Midbrain (tissue), 1 donor: ENCODE measurements at places on chromosomes 7 and 10.

GRCh38 chr7:78073609-78074382 lies 275.2 kb downstream of the PHTF2 start:
- DNase-seq: no peak

DNA sequence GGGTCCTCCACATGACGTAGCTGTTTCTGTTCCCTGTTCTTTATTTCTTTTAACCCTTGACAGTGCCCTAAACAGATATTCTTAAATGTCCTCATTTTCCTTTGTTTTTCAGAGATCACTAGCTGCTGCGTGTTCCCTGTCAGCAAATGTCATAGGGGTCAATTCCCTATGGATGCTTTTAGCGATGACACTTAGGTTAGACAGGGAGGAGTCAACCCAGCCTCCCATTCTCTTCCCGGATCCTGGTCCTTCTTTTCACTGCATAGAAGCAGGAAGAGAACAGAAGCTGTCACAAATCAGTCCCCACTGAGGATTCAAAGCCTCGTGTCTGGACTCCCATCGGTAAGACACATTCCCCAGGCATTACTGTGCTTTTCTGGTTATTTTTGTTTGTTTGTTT lies 392.1 kb upstream of the PRKCQ start:
- DNase-seq: no peak

GRCh38 chr7:90661290-90662151 lies 65.4 kb downstream of the CDK14 start:
- DNase-seq: no peak

DNA sequence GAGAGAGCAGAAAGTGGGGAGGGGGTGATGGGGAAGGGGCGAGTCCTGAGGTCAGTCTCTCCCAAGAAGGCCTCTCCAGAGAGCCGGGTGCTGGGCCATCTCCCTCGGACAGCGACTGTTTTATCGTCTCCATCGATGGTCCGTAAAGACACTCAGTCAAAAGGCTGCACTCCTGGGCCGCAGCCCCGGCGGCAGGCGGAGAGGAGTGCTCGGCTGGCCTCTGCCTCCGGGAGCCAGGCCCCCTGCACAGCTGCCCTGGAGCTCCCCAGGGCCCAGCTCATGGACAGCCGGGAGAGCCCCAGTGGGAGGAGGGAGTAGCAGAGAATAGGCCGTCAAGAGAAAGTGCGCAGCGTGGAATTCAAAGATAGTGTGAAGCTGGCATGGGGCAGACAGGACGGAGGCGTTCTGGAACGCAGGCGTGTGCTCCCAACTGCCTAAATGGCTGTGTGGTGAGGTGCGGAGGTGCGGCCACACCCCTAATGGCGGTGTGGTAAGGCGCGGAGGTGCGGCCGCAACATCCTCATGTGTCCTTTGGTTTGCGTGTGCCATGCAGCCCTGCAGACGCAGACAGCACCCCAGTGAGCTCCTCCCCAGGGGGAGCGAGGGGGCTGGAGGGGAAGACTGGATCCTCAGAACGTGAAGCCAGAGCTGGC lies 477.5 kb upstream of the FOXK1 start:
- DNase-seq: no peak

DNA sequence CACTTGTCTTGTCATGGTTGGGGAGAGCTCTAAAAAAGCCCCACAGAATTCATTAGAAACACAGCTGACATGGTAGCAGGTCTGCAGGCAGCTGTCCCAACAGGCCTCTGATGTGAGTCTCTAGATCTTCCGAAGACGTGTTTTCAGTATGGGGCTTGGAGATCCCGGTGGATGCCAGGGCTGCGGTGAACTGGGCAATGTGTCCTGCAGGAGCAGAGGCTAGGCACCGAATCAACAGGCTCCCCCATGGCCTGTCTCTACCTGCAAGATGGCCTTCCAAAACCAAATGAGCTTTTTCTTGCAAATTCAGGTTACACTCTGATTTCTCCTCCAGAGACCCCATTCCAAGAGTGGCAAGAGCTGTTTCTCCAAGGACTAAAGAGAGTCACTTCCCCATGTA lies 2.9 kb downstream of the CPXM2 start:
- no peak for DNase-seq

GRCh38 chr7:121084748-121085336 lies 96.3 kb downstream of the CPED1 start:
- no peak for DNase-seq

DNA sequence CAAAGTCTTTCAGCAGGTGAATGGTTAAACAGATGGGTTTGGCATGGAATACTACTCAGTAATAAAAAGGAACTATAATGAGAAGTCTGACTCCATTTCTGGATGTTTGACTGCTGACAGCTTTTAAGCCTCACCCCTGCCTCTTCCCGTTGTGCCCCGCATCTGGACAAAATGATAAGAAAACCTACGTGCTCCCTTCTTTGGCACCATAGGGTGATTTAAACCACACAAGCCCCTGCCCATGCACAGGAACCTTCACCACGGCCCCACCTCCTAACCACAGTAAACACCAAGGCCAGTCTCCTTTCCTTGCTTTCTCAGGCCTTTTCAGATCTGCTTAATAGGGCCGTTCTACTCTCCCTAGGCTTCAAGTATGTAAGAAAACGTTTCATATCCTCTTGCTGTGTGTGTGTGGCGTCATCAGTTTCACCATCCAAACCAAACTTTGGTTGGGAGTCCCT lies 47.1 kb upstream of the UBN2 start:
- no peak for DNase-seq

GRCh38 chr10:47038881-47039561 lies 127.8 kb downstream of the PTPN20 start:
- no peak for DNase-seq

- no peak for DNase-seq
Measured at GRCh38 chr7:23117841-23118240, 12.3 kb downstream of the KLHL7 start.

- DNase-seq: peak; percentile 71
Measured at GRCh38 chr7:139731802-139732470, 45.9 kb downstream of the HIPK2 start.

DNA sequence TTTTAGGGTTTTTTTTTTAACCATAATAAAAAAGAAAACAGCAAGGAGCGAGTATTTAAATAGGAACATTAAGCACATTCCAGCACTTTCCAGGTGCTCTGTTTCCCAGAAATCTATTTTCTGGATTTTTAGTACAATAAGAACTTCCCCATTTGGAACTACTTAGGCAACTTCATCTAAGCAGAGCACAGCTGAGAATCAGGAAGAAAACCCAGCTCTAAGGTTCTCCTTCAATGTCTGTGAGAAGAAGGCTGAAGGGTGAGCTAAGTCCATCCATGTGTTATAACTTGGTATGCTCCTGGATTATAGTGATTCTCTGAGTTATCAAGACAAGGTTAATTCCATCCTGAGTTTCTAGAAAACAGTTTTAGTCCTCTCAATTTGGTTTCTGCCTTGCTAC lies 181.9 kb downstream of the CYP26A1 start:
- DNase-seq: no peak

DNA sequence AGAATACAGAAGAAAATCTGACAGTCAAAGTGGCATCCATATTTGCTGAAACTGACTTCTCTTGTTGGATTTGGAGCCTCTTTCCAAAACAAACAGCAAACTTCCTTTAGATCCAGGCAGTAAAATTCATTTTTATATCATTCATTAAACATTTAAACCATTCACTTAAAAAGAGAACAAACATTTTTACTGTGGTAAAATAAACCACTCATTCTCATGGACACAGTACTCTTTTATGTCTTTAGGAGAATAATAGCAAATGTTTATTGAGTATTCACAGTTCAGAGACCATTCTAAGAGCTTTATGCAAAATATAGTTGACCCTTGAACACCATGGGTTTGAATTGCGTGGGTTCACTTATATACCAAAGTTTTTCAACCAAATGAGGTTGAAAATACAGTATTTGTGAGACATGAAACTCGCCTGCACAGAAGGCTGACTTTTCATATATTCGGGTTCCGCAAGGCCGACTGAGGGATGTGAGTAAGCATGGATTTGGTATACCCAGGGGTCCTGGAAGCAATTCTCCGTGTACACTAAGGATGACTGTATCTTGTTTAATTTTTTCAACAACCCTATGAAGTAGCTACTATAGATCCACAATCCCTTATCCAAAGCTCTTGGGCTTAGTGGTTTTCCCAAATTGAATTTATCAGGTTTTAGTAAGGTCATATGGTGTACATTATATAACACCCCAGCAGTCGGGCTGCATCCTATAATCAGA lies 49.1 kb downstream of the ATXN7L1 start:
- DNase-seq: no peak

DNA sequence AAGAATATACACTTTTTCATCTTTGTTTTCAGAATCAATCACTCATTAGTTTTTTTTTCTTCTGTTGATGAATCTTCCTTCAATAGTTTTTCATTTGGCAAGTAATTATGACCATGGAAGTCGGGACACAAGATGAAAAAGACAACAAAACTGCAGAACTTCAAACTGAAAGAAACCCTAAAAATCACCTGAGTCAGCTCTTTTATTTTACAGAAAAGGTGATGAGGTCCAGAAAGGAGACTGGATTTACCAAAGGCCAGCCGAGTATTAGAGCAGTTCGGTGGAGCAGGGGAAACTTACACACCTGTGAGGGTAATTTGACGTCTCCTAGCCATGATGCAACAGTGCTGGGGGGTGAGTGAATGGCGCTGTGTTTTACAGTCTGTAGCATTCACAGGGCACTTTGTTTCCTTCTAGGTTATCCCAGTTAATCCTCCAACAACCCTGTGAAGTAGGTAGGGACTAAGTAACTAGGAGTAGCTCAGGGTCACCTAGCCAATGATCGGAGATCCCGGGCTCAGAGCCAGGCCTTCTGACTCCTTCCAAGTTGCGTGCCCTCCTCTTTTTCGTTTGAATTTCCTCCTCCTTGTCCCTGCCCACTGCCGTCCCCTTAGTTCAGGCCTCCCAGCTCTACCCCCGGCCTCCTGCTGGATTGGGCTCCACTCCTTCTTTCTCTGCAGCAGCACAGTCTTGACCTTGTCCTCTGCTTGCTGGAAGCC lies 14.0 kb downstream of the RBM20 start:
- no peak for DNase-seq

DNA sequence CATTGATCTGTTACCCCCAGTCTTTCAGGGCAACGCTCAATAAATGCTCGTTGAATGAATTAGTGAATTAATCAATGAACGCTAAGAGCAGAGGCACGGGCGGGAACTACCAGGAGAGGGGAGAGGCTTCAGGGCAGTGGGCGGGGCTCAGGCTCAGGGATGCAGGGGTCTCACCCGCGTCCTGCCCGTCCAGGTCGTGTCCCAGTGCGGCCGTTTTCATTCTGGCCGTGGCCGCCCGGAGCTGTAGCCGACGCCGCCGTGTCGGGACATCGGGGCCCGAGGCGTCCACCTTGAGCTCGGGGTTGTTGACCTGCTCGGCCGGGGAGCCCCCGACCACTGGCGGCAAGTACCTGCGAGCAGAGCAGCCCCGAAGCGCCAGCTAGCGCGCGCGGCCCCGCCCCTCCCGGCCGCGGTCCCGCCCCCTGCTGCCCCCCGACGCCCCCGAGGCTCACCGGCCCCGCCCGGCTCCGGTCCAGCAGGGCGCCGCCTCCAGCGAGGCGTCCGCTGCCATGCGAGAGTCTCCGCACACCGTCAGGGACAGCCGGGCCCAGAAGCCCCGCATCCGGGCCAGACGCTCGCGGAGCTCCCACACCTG lies 2.8 kb upstream of the GAL3ST4 start:
- DNase-seq: no peak

GRCh38 chr10:69828144-69828870 lies 26.6 kb downstream of the COL13A1 start:
- DNase-seq: no peak

GRCh38 chr10:77282163-77282562 lies 355.4 kb downstream of the KCNMA1 start:
- no peak for DNase-seq

GRCh38 chr7:150451833-150452461 lies 1.5 kb downstream of the GIMAP8 start:
- no peak for DNase-seq

DNA sequence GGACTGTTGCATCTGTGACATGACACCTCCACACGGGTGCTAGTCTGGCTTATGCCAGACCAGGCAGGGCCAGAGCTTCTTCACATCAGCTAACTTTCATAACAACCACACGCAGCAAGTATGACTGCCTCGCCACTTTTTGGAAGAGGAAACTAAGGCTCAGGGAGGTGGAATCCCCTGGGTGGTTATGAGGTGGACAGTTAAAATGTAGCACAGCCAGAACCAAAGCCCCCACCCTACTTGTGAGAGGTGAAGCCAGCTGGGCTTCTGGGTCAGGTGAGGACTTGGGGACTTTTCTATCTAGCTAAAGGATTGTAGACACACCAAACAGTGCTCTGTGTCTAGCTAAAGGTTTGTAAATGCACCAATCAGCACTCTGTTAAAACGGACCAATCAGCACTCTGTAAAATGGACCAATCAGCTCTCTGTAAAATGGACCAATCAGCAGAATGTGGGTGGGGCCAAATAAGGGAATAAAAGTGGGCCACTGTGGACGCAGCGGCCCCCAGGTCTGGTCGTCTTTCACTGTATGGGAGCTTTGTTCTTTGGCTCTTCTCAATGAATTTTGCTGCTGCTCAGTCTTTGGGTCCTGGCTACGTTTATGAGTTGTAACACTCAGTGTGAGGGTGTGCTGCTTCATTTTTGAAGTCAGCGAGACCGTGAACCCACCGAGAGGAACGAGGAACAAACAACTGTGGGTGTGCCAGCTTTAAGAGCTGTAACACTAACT lies 171.0 kb downstream of the PTPN20 start:
- DNase-seq: no peak

DNA sequence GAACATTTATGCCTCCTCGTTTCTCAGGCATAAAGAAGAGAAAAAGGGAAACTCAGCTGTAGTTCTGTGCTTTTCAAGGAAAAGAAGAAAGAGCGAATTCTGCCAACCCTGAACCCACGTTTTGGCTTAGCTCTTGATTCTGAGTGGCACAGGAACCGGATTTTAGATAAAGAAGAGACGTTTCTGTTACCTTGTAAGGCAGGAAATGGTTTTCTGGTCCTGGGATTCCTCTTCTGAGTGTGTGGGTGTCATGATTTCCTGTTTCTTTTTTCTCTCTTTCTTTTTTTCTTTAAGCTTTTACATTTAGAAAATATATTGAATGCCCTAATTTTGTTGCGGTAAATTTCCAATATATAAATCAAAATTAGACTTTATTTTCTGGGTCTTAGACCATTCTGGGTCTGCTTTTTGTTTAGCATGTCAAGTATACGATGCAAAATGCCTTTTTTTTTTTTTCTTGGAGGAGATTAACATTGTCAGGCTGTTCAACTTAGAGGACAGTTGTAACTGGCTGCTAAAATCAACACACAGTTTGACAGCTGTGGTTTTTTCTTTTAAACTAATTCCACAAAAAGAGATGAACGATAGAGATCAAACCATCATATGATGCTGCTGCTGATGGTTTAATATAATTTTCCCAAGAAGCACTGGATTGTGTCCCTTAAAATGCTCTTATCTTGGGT lies 190.8 kb downstream of the GATA3 start:
- no peak for DNase-seq

DNA sequence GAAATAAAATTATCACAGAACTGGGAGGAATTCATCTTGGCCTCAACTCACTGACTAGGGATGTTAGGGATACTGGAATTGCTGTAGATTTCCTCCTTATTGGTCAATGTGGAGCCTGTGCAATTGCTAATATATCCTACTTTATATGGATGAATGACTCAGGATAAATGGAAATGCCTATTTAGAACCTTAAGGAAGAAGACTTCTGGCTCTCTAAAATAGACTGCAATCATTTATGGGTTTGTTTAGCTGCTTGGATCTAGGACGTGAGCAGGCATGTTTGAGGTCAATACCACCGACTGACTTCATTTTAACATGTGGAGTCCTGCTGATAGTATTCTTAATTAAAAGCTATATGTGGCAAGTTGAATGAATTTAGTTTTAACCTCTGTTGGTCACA lies 1040.1 kb upstream of the LRRN3 start:
- no peak for DNase-seq
